ENCODE measurements at places on chromosomes 12 and 14.

DNA sequence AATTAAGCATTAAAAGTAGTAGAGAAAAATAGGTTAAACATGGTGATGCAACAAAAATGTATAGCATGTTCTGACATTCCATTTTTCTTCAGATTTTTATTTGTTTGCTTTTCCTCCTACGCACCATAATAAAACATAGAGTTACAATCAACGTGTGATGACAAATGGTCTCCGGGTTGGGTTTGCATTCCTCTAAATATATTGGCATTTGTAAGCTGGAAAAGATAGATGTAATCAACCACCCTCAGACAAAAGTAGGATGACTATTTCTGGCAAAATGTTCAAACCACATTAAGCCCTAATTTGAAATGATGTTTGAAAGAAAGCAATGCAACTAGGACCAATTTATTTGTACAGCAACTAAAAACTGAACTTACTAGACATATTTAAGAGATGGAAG is 58.4 kb downstream of the SLC25A21 start:
- DNase-seq, result no peak

DNA sequence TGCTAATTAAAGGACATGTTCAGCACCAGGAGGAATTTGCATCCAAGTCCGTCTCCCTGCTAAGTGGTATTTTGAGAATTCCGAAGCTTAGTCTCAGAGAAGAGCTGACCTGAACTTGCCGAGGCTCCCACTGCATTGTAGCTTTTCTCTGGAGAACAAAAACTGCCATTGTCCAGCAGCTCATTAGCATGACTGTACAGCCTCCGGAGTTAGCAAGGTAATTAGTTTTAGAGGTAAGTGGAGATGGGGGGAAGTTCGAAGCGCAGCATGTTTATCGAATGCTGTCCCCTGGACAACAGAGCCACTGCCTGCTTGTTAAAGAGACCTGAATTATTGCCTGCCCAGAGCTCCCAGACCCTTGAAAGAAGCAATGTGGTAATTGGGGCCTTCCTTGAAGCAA is 160.3 kb upstream of the PELI2 start:
- DNase-seq, result no peak

- DNase-seq, result no peak
Observed at GRCh38 chr12:120055231-120056000, 61.1 kb downstream of the RAB35 start.

DNA sequence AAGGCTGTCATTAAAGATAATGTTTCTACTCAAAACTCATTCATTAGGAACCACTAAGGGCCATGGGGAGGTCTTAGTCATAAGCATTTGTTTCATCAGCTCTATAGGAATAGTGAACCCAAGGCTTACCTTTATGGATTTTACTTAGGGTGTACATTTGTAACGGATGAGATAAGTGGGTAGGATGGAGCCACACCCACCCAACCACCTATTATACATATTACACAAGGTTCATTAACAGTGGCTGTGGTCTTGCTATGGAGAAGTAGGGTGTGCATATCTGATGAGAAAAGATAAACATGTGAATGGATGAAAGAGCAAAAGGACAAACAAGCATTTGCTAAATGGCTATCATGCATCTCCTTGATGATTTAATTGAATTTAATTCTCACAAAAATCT is 39.6 kb upstream of the ITPR2 start:
- no peak for DNase-seq

DNA sequence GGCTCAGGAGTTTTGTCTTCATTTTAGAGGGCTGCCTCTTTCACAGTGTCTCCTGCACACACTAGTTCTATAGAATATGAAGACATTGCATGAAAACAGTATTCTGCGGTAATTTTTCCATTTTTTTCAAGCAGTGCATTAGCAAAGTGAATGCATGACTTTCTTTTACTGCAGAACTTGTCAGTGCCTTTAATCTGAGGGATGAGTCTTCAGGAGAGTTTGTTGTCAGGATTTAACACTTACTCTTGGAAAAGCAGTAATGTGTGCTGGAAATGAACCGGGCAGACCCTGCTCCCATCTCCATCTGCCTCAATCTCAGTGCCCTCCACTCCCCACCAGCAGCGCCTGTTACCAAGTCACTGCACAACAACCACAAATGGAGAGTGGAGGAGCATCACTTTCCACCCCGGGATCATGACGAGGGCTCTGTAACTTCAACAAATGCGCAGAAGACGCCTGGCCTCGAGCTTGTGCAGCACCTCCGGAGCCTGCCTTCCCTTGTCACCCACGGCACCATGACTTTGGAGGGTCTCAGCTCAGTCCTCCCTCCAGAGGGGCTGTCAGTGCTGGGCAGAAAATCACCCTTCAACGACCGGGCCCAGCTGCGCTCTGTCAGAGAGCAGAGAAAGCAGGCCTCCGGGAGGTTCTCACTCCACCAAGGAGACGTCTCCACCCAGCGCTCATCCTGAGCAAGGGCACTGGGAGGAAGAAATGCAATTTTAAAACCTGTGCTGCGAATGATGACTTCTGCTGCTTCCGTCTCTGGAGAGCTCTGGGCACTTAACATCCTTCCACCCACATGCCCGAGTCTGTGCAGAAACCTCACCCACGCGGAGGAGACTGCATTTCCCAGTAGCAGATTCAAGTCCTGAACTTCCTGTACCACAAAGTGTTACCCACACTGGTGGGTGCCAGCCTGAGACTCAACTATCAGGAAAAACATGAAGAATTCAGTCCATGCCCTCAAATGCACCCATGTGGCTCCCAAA is 255.7 kb downstream of the ADGRD1 start:
- peak; percentile 47 for DNase-seq

GRCh38 chr12:102833687-102834441 is 83.2 kb downstream of the PAH start:
- DNase-seq, result no peak

DNA sequence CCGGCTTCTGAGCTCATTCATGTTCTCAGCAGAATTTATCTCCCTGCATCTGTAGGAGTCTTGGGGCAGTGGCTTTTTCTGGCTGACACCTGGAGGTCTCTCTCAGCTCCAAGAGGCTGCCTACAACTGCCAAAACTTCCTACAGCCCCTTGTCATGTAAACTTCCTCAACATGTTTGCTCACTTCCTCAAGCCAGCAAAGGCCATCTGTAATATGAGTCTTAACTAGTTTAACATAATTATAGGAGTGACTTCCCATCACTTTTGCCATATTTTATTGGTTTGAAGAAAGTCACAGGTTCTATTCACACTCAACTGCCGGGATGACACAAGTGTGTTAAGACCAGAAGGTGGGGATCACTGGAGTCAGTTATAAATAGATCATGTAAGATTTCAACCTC is 194.0 kb downstream of the VRK1 start:
- no peak for DNase-seq

DNA sequence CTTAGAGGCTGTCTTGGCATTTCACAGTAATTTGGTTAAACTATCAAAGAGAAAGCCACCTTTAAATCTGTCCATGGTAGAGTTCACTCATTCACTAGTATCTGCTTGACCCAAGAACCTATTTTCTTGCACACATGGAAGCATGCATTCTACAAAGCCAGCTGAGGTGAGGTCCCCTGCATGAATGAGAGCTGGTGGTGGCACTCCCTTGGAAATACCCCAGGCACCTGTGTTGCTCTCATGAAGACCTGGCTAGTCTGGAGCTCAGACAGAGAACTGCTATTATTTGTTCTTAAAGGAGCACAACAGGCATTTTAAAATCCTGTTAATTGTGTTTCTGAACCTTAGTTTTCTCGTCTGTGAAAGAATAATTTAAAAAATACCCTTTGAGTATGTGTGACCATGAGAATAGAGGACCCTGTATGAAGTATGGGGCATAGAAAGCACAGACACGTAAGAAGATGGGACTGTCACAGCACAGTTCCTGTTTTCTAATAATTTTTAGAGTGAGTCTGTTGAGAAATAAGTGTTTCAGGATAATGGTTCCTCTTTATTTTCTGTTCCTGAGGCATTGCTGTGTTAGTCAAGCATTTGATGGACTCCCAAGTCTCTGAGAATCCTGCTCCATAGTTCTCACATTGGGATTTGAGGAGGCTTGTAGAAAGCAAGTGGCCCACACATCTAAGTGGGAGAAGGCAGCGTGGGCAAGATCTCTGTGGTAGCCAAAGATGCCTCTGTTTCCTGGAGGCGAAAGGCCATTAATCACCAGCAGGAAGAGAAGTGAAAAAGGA is 10.9 kb downstream of the RGS6 start:
- no peak for DNase-seq

- peak; percentile 85 for DNase-seq
Observed at GRCh38 chr14:77032844-77033621, 4.5 kb upstream of the IRF2BPL start.

- DNase-seq, result no peak
Observed at GRCh38 chr12:60684988-60685655, 1089.3 kb downstream of the SLC16A7 start.

DNA sequence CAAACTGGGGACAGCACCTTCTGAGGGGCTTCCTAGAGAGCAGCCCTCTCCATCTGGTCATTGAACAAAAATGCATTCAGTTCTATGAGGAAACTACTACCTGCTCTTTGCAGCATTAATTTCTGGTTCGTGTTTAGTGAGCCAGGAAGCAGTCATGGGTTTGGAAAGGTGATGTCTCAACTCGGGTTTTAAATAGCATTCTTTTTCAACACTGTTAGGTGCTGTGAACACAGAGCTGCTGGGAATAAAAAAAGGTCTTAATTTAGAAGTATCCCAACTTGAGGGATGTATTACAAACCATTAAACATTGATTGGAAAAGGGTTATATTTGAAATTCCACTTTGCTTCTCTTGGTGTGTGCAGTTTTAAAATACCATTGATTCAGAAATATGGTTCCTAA is 9.3 kb downstream of the MYO1H start:
- DNase-seq, result no peak

GRCh38 chr14:104512771-104513640 is 66.6 kb upstream of the C14orf180 start:
- DNase-seq, result no peak

- DNase-seq, result peak; percentile 43
Observed at GRCh38 chr12:72346363-72346944, 74.3 kb downstream of the TRHDE start.

GRCh38 chr14:66105815-66106214 is 380.4 kb upstream of the CCDC196 start:
- no peak for DNase-seq

DNA sequence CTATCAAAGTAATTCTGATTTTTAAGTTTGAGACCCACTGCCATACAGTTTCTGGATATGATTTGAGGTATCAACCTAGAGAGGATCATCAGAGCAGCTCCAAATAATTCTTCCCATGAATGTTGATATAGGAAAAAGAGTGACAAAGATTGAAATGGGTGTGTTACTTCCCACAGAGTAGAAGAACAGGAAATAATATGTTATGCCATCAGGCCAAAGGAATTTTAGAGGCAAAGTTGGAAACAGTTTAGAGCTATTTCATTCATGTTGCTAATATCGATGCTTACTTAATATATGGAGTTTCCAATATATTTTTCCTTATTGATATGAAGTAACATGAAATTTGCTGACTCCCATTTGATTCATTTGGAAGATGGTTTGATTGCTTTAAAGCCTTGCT is 8.9 kb upstream of the MSRB3 start:
- DNase-seq, result no peak

- no peak for DNase-seq
Observed at GRCh38 chr12:12024911-12025682, 45.6 kb upstream of the BCL2L14 start.

- DNase-seq, result no peak
Observed at GRCh38 chr12:117688446-117688845, 280.3 kb downstream of the KSR2 start.

GRCh38 chr12:47775100-47775911 is 2.3 kb downstream of the SLC48A1 start:
- no peak for DNase-seq

DNA sequence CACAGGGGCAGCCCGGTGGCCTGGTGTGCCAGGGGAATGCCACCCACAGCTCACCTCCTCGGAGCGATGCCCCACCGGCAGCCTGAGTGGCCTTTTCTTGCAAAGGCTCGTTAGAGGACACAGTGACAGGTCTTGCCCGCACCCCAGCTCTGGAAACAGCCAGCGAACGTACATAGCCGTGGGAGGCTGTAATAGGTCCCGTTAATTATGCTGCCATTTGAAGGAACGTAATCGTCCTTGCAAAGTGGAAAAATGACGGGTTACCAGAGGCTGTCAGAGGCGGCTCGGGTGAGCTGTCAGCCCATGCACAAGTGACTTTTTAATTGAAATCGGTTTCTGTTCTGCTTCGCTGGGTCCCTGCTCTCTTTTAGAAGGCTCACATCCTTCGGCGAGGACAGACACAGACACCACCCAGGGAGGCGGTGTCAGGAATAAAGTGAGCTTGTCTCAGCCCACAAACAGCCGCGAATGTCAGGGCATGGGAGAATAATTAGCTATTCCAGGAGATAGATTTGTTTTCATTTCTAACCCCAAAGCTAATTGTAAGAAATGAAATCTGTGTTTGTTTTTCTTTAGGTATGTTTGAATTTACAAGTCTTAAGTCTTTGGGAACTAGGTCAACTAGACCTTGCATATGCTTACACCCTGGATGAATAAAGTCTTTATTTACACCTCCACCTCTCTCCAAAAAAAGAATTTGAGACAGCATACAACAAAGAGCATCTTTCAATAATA is 77.2 kb upstream of the RFLNA start:
- no peak for DNase-seq

DNA sequence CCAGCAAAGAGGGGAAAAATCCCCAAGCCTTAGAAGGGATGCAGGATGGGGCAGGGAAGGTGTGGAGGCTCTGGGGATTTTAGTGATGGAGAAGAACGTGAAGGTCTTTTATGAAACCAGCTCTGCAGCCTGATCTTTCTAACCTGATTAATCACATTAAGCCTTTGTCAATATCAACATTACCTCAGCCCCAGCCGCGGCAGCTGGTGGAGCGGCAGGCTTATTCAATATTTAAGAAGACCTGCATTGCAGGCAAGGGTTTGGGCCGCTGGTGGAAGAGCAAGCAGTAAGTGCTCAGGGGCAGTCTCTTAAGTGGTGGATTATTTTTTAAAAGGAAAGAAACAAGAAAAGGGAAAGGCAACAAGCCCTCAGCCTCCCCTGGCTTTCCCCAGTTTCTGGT is 16.6 kb downstream of the RPH3A start:
- DNase-seq, result no peak

GRCh38 chr12:93025145-93026103 is 96.3 kb upstream of the EEA1 start:
- no peak for DNase-seq

DNA sequence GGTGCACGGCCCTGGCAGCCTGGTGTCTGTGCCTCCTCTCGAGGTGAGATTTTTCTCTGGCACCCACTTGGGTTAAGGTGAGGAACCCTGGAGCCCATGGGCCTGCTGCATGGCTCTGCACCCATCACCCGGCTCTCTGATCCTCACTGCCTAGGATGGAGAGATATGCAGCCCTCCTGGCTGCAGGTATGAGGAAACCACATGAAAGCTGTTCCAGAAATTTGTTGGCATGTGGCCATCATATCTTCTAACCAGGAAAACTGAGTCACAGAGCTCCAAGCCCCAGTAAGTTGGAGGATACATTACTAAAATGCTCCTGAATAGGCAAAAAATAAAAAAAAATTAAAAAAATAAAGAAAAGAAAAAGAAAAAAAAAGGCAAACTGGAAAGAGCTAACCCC is 39.3 kb upstream of the DDX11 start:
- no peak for DNase-seq

DNA sequence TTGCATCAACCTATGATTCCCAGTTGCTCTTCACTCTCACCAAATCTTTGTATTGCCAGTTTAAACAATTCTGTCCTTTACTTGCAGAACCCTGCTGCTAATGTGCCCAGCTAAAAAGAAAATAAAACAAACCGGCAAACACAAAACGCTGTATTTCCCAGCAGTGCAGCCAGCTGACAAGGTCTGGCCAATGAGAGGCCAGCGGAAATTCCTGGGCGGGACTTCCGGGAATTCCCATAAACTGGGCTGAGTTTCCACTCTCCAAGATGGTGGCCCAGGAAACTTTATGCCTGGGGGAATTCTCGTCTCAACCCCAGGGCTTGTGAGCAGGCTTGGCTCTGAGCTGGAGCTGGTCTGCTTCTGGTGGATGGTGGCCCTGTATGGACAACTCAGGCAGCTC is 807.3 kb upstream of the TMEM132C start:
- DNase-seq, result no peak
